Activated CD8-positive, alpha-beta memory T cell treated with anti-CD3 and anti-CD28 coated beads for 1 hour (primary cell): ENCODE measurements at places on chromosomes 7 and 10.

DNA sequence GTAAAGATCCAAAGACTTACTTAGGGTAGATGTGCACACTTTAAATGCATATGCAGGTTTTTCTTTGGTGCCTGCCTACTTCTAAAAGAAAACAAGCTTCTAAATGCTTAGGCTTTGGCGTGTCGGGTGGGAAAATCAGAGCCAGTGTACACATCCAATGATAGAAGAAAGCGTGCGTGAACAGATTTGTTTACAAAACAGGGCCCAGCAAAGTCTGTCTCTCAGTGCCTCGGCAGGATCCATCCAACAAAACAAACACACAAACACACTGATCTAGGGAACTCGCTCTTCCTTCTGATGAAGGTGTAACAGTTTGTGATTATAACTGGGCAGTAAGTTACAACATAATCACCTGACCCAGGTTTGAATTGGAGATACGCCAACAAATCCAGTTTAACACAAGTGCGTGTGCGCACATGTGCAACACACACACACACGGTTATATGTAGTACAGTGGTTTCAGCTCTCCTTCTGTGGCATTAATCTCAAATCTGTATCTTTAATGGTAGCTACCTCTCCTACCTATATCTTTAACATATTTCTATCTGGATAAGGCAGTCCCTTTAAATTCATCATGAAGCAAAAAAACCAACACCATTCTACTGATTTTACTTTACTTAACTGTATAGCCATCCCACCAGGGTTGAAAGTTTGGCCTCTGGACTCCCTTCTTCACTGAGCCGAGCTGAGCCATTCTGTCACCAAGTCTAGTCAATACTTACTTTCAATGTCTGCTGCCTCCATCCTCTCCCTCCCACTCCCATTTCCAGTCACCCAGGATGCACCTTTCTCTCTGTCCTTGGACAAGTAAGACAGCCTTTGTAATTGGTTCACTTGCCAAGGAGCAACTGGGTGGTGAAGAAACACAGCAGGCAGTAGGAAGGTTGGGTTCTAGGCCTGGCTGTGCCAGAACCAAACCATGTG, 184.4 kb upstream of the KLF14 start:
- no peak for DNase-seq

GRCh38 chr10:26689399-26689798, 8.1 kb upstream of the PDSS1 start:
- no peak for DNase-seq

GRCh38 chr10:91190388-91190870, 30.0 kb upstream of the PCGF5 start:
- DNase-seq, result no peak

- no peak for DNase-seq
Measured at GRCh38 chr10:64275774-64276173, 754.6 kb downstream of the REEP3 start.

DNA sequence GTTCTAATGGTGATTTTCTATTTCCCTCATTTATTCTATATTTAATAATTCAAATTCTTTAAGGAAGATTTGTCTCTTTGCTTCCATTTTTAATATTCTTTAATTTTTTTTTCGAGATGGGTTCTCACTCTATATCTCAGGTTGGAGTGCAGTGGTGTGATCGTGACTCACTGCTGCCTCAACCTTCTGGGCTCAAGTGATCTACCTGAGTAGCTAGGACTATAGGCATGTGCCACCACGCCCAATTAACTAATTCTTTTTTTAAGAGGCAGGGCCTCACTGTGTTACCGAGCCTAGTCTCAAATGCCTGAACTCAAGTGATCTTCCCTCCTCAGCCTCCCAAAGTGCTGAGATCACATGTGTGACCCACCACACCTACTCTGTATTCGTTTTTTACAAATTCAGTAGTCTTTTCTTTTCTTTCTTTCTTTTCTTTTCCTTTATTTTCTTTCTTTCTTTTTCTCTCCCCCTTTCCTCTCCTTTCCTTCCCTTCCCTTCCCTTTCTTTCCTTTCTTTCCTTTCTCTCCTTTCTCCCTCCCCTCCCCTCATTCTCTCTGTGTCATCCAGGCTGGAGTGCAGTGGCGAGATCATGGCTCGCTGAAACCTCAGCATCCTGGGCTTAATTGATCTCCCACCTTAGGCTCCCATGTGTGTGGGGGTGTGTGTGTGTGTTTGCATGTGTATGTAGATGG, 323.1 kb downstream of the ADK start:
- no peak for DNase-seq

GRCh38 chr10:127916826-127917225, 9.9 kb downstream of the PTPRE start:
- no peak for DNase-seq

DNA sequence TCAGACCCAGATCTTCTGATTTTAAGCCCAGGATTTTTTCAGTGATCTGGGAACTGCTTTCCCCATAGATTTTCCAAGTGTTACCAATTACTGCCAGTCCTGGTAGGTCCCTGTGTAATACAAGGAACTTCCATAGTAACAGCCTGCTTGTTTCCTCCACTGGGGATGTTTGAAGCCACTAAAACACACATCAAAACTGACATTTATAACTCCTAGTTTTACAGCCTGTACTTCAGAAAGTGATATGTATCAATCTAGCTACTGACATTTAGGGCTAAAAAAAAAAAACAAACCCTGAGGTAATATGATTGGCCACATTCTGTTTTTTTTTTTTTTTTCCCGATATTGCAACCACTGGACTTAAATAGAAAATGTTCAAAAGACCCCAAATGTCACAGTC, 166.9 kb upstream of the SP4 start:
- DNase-seq, result no peak

- no peak for DNase-seq
Measured at GRCh38 chr7:45053401-45053800, 35.4 kb downstream of the NACAD start.

GRCh38 chr7:115047958-115048720, 126.2 kb downstream of the MDFIC start:
- DNase-seq, result no peak

GRCh38 chr7:4665661-4666060, 16.4 kb upstream of the FOXK1 start:
- DNase-seq, result no peak

DNA sequence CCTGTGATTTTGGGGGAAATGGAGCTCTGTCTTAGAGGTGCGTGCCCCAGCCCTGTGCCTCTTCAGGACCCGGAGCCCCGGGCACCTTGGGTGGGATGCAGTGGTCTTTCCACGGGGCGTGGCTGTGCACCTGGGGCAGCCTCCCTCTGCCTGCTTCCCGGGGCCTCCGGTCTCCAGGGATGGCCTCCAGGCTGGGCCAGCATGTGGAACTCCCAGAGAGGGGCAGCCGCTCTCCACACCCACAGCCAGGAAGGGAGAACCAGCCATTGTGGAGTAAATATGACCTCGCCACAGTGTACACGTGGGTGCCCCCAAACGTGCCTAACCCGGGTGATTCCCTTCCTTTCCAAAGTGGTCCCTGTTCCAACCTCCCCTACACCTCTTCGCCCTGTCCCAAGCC, 52.6 kb downstream of the JAKMIP3 start:
- no peak for DNase-seq

- DNase-seq, result no peak
Measured at GRCh38 chr10:79069325-79070080, 737 bp downstream of the ZMIZ1 start.

GRCh38 chr7:73350306-73351068, 22.5 kb downstream of the FKBP6 start:
- DNase-seq, result no peak

DNA sequence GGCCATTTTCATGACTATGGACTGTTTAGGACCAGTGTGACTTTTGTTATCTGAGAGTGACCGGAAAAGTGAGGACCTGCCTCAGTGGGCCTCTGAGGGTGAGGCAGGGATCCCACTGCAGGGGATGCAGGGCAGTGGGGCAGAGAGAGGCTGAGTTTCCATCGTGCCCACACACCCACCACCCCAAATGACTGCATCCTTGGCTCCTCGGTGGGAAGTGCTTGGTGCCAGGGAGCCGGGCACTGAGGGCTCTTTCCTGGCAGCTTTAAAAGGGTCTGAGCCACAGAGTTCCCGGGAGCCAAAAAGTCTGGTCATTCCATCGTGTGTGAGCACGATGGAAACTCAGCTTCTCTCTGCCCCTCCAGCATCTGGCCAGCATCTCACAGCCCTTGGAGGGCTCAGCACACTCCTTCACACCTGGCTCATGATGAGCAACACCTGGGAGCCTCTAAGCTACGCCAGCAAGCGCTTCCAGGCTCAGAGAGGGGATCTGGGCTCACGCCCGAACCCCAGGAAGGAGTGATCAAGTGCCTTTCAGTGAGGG, 59.1 kb downstream of the RAMP3 start:
- DNase-seq, result no peak

DNA sequence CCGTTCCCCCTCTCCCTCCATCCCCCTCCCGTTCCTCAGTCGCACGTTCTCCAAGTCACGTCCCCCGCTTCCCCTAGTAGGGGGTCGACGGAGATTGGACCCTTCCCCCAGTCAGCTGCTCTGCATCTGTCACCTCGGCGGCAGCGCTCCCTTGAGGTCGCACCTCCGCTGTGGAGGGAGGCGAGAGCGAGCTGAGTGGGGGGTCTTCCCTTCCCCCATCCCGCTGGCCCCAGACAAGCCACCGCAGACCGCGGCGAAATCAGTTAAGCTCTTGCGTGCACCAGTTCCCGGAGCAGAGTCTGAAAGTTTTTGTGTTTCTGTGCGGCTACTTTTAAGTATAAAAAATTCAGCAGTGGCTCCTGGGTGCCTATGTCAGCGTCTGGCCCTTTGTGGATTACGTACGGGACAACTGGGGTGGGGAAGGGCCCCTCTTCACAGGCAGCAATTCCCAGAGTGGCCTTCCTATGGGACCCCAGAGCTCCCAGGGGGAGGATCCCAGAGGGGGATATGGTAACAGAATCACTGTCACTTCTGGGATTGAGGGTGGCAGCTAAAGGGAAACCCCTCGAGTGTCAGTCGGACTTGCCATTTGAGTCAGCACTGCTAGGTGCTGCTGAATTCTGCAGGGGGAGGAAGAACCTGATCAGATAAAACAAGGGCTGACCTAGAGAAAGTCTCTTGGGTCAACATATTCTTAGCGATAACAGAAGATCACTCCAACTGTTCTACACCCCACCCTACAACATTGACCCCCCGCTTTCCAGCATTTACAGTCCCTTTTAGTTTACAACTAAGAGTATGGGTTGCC, 12.5 kb upstream of the DDIT4 start:
- no peak for DNase-seq

DNA sequence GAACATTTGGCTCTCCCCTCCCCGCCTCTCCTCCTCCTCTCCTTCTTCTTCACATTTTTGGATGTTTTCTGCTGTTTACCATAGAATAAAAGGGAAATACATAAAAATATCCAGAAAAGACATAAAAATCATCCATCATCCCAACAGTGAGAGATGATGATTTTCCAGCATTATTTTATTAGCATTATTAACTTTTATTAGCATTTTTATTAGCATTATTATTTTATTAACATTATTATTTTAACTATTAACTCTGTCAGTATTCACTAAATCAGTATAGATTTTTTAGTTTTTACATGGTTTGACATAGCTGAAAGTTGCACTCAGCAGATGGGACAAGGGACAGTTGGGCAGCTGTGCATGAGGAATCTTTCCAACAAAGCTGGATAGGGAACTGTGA, 16.2 kb upstream of the SLC35B4 start:
- no peak for DNase-seq

DNA sequence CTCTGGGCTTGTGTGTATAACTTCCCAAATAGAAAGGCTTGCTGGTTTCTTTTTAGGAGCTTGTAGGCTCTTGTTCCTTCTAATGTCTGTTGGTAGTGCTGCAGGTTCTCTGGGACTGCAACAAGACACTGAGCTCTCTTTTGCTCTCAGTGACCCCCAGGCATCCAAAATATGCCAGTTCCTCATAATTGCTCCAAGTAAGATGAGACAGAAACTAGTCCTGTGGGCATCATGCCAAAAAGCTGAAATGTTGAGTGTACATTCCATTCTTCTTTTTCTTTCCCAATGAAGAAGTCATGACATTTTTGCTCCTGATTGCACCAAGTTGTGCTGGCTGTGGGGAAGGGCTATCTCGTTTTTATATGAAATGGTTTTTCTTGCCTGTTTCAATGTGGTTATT, 7.1 kb upstream of the BTBD16 start:
- DNase-seq, result no peak

DNA sequence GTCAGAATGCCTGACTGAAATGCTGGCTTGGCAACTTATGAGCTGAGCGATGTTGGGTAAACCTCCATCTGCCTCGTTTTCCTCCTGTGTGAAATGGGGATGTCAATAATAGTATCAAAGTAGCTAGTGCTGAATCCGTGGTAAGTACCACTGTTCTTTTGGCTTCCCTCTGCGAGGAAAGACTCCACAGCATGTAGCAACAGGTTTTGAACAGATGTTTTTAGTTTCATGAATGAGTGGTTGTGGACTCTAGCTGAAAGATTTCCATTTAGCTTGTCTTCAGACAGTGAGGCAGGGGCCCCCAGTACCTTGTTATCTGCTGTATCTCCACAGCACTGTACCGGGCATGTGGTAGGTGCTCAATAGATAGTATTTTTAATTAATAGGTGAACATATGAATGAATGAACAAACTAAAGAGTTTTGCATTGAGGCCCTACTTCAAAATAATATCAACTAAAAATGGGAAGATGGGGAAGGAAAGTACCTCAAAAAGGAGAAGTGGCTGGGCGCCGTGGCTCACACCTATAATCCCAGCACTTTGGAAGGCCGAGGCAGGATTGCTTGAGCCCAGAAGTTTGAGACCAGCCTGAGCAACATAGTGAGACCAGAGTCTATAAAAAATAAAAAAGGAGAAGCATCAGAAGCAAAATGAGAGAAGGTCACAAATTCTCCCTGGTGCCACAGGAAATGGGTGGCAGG, 5.6 kb upstream of the DLG5 start:
- no peak for DNase-seq

GRCh38 chr7:132380059-132380458, 196.2 kb downstream of the PLXNA4 start:
- DNase-seq, result no peak

DNA sequence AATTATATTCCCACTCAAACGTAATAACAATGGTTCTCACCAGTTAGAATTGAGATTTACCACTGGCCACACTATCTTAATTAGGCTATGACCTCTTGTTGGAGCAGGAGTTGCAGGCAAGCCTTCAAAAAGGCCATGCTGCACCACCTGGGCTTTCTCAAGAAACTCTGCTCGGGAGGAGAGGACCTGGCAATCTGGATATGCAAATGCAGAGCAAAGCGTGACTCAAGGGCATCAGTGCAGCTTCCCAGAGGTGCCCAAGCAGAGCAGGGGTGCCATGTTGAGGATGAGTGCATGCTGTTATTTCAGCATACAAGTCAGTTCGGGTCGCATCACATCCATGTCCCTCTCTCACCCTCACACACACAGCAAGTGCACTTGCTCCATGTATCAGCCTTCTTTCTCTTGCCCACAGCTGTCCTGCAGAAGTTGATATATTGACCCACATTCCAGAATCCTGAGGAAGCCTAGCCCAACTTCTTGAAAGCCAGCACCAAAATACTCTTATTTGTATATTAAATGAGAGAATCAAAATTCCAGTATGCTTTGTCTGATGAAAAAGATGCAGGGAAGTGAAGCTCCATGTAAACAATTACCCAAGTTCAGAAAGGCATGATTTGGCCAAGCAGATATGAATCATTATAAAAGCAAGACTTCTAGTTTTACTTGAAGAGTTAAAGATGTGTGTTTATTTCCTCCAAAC, 55.7 kb upstream of the IL6 start:
- no peak for DNase-seq
